Uterus (tissue), 4 donors: ENCODE measurements at places on chromosomes 13 and 19. TPM values are rescaled to one million over a fixed set of nuclear protein-coding genes. Genes with fewer than 3 reads are reported as not detected.

DNA sequence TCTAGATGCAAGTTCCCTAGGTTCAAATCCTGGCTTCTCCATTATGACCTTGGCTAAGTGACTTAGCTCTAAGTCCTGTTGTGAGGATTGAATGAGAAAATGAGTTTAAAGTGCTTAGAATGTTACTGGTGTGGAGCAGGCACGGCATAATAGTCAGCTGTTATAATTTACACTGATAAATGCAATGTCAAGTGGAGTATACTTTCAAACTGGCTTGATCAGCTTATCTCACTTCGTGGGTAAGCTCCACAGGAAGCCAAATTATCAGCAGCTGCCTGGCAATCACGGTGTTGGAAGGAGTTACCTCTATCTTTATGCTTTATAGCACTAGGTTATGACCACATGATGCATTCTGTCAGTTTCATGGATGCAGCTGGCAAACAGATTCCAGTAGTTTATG is 272.8 kb downstream of the OLFM4 start:
- no peak for DNase-seq

DNA sequence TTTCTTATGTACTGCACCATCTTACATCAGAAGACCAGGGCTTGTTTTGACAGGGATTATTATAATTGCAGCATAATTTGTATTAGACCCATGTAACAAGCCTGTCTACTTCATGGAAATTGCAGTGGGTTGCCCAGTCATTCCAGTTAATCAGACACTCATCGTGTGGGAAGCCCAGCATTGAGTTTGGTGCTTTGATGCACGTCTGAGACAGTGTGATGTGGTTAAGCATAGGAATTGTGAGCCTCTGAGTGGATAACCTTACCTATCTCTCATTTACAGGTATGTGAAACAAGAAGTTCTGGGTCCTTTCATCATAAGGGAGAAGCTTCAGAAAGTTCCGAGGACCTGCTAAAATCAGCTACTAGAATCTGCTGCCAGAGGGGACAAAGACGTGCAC is 12.8 kb downstream of the RGCC start:
- DNase-seq, result no peak

- peak; percentile 54 for DNase-seq
Measured at GRCh38 chr13:41645331-41645730, 188.0 kb downstream of the RGCC start.

DNA sequence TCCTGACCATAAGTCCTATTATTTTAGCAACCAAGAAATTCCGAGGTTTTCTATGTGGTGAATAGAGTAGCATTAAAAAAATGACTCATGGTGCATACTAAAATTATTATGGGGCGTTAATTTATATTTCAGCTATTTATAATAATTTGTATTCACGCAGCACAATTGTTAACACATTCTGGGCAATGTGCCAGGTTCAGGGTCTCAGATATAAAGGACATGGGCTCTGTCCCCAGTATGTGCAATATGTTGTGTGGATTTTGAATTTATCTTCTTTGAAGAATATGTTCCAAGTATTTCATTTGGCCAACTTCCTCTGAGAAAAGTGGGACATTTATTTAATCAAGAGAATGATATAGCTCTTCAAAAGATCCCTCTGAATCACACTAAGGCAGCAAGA is 1434.7 kb upstream of the PRR20A start:
- no peak for DNase-seq

PBX4 gene
- not detected for total RNA-seq

ZNF536 gene
- 2.8 TPM for total RNA-seq

DNA sequence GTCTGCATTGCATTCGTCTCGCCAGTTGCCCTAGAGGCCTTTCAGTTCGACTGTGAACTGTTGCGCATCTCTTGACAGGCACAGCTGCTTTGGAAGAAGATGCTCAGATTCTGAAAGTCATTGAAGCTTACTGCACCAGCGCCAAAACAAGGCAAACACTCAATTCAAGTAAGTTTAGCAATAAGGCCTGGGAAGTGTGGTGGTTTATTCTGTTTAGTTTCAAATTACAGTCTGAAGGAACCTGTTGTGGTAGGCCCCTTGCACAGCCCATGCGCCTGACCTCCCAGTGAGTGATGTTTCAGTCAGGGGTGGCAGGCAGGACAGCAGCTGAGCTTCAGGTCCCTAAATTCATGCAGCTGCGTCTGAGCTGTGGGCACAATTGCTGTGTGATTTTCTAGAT is 32.2 kb upstream of the TEX29 start:
- DNase-seq, result no peak

DNA sequence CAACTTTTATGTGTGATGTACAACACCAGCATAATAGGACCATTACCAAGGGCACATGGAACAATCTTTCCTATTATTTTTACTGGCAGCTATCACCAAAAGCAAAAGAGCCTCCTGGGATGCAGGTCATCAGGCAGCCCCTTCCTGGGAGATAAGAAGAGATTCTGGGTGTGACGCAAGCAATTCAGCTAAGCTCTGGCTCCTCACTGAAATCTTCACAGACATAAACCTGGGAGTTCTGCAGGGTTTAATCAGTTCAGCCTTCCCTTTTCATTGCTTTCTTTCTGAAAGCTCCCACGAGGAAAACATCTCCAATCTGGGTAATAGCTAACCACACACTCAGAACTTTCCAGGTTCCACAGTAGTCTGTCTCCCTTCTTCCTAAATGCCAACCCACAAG is 341.1 kb downstream of the ENOX1 start:
- DNase-seq, result no peak

UNC13A gene
- total RNA-seq, result not detected

TMPRSS9 gene
- total RNA-seq, result not detected

- DNase-seq, result no peak
Measured at GRCh38 chr13:54183166-54183565, 1154.6 kb downstream of the OLFM4 start.

GJA3 gene
- 0.07 TPM for total RNA-seq

DNA sequence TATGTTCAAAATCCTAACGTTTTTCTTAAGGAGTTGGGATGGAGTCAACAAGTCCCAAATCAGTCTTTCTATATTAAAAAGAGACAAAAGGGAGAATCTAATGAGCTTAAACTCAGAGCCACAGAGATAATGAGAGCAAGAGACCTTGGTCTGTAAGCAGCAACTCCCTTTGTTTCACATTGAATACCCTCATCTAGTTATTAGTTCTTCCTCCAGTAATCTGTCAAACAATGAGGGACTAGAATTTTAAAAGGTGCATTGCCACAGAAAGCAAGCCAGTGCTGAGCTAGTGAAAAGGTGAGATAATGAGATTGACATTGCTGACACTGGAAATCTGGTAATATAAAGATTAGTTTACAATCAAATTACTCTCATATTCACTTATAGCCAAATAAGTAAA is 718.6 kb downstream of the DACH1 start:
- no peak for DNase-seq

DNA sequence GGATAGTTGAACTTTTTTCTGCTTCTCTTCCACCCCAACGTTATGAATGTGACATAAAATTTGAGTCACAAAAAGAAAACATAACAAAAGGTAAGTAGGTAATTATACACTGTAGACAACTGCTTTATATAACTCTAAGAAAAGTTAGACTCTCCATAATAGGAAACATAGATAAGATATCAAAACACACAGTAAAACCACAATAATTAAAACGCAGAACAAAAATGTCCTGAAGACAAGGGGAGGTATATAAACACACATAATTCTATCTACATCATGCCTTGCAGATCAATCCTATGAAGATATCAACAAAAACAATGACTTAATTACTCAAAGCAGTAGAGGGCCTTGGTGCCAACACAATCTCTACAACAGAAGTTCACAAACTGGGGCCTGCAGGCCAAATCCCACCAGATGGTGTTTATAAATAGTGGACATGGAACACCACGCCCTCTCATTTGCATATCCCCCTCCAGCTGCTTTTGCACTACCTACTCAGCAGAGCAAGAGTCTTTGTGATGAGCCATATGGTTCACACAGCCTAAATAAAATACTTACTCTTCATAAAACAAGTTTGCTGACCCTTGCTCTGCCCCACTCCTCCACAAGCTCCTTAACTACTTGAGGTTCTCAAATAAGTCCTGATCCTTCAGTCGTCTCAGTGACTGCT is 254.7 kb downstream of the KLF12 start:
- DNase-seq, result no peak

DNA sequence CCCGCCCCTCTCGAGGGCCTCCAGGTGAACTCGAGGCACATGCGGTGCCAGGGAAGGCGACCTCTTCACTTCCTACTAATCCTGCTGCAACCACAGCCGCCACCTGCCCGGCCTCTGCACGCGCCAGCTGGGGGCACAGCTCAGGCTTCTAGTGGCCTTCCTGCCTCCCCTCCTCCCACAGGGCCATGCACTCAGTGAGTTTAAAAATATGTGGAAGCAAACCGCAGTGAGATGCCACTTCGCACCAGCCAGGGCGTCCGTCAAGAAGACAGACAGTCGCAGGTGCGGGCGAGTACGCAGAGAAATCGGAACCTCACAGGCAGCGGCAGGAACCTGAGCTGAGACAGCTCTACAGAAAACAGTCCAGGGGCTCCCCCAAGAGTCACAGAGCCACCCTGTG is 10.4 kb downstream of the LMNB2 start:
- no peak for DNase-seq
